Ascending aorta (tissue), 2 donors: ENCODE measurements at places on chromosomes 2 and 18.

- DNase-seq, result no peak
Measured at GRCh38 chr2:118120401-118120780, 32.1 kb downstream of the INSIG2 start.

GRCh38 chr2:117832905-117833613 lies 18.6 kb downstream of the DDX18 start:
- no peak for DNase-seq

DNA sequence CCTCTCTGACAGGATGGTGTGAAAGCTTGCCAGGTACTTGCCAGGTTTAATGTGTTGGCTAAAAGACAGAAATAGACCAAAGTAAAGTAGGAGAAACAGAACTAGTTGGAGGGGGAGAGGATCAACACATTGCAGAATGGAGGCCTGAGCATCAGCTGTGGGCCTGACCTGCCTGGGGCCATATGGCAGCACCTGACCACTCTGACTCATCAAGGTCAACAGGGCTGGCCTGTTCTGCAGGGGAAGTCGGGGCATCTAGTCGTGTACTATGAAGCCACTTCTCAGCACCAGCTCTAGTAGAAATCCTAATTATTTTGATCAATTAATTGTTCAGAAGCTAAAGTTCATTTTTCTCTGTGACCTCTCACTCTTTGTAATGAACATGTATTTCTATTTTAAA lies 35.8 kb upstream of the NOSTRIN start:
- no peak for DNase-seq

GRCh38 chr2:238869-239268 lies 25.0 kb downstream of the SH3YL1 start:
- no peak for DNase-seq
